OCI-LY7 (cell line): ENCODE measurements at places on chromosomes 6 and 20. TPM values are rescaled to one million over a fixed set of nuclear protein-coding genes. Genes with fewer than 3 reads are reported as not detected.

Gene C4A
- total RNA-seq, result 4.8 and 6.6 TPM in 2 replicates

DNA sequence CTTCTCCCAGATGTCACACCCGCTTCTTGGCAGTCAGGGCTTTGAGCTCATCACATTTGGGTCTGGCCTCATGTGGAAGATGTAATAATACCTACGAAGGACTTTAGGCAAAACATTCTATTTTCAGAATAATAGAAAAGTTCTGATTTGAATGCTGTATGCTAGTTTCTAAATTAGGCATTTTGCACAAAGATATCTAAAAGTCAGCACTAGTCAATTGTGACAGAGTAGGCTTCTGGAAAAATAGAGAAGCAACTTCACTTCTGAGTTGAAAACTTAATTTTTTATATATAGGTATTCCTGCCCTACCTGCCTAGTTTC, 38.3 kb upstream of the CD2AP start:
- no peak for DNase-seq

GRCh38 chr6:169701311-169701953, 397 bp downstream of the WDR27 start:
- peak; percentile 51 for DNase-seq

GRCh38 chr6:46925563-46926253, 4.0 kb upstream of the ADGRF5 start:
- DNase-seq, result no peak

GRCh38 chr6:142929751-142930358, 15.1 kb downstream of the HIVEP2 start:
- no peak for DNase-seq

DNA sequence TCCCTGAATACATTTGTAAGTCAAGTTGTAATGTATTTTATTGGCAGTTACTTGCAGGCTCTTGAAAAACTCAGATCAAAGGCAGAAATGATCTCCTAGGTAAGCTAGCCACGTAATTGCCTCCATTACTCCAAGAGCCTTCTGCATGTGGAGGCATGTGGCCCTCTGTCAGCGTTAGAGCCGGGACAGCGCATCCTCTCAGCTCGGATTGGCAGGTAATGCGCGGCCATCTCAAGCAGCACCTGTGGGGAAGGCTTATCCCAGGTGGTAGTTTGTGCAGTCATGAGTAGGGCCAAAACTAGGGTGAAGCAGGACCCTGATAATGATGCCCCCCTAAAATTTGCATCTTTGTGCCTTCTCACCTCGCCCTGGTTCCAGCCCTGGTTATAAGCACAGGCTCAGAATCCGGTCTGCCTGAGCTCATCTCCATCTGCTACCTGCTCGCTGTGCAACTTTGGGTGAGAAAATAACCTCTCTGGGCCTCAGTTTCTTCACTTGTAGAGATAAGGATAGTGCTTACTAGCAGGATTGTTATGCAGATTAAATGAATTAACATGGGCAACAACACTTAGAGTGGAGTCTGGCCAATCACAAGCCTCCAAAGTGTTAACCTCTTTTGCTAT, 157.5 kb upstream of the PMEPA1 start:
- no peak for DNase-seq

DNA sequence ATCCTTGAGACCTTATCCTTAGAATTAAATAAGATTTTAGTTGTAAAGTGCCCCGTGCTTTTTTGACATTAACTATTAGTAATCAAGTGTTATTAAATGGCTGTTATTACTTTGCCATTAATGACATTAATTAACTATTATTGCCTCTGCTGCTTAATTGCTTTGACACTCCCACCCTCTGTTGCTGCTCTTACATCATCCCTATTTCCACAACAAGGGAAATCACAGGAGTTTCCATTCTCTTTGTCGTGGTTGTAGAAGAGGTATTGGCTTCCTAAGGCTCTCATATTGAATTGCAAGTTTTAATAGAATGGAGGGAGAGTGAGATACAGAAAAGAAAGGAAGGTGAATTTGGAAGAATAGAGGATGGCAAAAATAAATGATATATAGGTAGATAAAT, 545.8 kb downstream of the MMUT start:
- DNase-seq, result no peak

GRCh38 chr6:55675941-55676340, 96.9 kb upstream of the HMGCLL1 start:
- DNase-seq, result no peak

Gene MAFB
- total RNA-seq, result not detected in 2 replicates

Gene PBOV1
- total RNA-seq, result not detected in 2 replicates

DNA sequence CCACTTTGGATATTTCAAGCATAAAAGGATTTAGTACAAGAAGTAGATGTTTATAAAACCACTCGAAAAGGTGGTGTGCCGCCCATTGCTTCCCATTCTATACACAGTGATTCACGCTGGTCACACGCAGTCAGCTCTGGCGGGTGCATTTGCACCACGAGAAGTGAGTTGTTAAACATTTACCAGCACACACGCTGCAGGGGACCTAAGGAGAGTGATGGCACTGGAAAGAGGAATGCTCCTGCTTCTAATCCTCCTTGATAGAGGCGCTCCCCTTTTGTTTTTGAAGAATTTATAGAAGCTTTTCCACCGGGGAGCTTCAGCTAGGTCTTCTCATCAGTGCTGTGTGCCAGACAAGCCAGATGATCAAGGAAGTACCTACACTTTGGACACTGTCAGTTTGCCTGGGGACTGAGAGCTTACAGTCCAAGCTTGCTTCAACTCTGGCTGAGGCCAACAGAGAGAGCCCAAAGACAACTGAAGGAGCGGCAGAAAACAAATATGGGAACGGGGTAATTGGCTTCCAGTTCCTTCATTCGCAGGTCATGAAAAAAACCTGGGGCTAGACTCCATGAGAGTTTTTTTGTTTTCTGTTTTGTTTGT, 31.2 kb downstream of the MUC22 start:
- no peak for DNase-seq

Gene ARFGEF2
- 40.3 and 42.1 TPM in 2 replicates for total RNA-seq

GRCh38 chr20:21161926-21162325, 36.0 kb downstream of the KIZ start:
- DNase-seq, result no peak

Gene ZBP1
- 1.5 and 2.0 TPM in 2 replicates for total RNA-seq

Gene ARG1
- not detected in 2 replicates for total RNA-seq

DNA sequence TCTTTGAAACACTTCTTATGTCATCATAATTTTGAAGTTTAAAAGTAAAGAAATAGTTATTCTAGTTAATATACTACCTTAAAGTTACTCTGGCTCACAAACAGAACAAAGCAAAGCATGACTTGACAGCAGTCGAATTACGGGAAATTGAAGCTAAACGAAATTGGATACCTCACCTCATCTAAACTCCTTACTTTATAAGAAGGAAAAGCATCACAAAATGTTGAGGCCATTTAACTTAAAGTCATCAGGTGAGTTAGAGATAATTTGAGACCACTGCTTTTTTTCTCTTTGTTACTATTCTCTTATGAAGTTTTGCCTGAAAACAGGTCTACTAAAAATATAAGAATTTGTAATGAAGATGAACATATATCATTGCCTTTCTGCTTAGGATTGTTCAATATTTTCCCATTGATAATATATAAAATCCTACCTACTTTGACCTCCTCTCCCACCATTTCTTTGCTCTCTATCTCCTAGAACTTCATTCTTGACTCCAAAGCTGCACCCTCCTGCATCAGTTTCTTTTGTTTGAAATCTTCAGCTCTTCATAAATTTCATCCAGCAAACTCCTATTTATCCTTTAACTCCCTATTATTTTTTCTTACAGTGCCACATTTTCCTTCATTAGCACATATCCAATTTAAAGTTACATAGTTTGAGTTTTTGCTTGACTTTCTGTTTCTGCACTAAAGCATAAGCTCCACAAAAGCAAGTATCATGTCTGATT, 510.7 kb upstream of the ZNF337 start:
- no peak for DNase-seq

DNA sequence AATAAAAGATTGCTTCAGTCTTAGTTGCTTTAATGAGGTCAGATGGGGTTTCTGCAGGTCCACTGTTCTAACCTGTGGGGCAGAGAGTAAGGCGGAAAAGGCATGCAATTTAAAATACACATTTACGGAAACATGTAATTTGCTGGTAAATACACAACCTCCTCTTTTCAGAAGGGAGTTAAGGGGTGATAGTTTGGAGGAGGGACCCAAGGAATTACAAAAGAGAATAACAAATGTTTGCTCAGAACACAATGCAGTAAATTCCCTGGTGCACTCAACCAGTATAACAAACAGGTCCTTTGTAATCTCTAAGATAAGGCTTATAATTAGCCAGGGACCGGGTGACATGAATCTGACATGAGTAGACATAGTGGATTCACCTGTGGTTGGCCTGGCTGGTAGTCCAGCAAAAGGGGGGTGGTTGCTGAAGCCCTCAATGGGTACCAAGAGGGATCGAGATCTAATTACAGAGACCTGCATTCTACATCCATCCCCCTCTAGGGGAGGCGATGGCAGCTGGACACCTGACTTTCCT, 295.1 kb downstream of the PHACTR1 start:
- no peak for DNase-seq

Gene ZNF512B
- total RNA-seq, result 13.6 and 14.3 TPM in 2 replicates

- peak; percentile 66 for DNase-seq
Observed at GRCh38 chr6:150048099-150048498, 20.8 kb downstream of the ULBP3 start.
